ENCODE measurements at places on chromosomes 1 and 21. TPM values are rescaled to one million over a fixed set of nuclear protein-coding genes. Genes with fewer than 3 reads are reported as not detected.

GRCh38 chr1:216111842-216112241 is 311.4 kb downstream of the USH2A start:
- DNase-seq: no peak

GRCh38 chr1:8711151-8711550 is 106.3 kb downstream of the RERE start:
- DNase-seq: no peak

DNA sequence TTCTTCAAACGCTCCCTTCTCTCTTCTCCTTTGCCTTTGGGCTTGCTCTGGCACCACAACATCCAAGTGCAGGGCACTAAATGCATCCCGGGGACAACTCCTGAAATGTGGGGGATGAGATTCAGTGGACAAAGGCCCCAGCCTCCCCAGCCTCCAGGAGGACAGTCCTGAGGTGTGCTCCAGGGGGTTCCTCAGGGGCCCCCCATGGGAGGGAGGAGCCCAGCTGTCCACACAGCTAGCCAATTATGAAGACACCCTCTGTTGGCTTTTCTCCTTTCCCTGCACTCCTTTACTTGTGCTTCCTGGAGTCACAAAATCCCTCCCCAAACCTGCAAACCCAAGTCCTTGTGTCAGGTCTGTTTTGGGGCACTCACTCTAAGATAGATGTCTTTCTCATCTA is 735.4 kb downstream of the PTPRU start:
- DNase-seq: no peak

DNA sequence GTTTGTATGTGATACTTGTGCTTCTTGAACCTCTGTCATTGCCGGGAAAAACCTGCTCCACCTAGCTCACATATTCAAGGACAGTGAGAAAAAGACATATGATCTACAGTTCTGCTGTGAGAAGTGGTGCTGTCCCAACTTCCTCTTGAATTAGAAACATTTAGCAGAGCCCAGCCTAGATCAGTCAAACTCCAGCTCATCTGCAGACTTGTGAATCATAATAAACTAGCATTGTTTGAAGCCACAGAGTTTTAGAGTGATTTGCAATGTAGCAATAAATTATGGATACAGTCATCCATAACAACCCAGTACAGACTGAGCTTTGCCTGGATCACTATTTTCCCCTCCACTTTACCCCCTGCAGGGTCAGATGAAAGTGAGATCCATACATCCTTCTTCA is 497.8 kb downstream of the PLA2G4A start:
- DNase-seq: no peak

GRCh38 chr1:56977910-56978309 is 12.1 kb upstream of the C8B start:
- no peak for DNase-seq

DNA sequence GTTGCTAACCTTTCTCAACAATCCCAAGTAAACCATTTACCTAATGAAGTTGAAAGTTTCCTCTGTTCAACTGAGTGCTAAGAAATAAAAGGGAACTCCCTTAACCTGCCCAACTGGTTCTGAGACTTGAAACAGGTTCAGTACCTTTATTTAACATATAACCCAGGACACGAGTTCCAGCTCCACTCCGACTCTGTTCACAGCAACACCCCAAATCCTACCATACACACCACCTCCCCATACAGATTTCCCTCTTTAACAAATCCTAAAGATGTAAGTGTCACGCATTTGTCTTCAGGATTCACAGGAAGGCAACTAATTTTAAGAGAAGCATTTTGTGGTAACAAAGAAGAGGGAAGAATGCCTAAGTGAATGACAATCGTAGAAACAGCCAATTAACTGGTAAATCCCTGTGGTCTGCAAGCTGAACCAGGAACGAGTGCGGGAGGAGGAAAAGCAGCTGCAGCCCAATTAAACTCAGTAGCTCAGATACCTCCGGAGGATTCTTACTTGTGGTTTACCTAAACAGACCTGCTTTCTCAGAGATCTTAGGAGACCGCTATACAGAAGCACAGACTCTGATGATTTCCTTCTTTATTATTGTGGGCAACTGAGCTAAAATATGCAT is 134.5 kb upstream of the MAGI3 start:
- no peak for DNase-seq

- DNase-seq: peak; percentile 52
Observed at GRCh38 chr1:118118469-118118868, 66.6 kb downstream of the SPAG17 start.

DNA sequence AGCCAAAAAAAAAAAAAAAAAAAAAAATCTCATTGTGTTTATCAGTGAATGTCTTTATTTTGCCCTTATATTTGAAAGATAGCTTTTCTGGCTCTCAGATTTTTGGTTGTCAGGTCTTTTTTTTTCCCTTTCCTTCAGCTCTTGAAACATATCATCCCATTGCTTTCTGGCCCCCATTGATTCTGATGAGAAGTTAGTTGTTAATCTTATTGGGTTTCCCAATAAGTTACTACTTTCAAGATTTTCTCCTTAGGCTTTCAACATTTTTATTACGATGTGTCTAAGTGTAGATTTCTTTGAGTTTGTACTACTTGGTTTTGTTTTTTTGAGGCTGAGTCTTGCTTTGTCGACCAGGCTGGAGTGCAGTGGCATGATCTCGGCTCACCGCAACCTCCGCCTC is 14.7 kb upstream of the SOAT1 start:
- no peak for DNase-seq

GRCh38 chr21:31218830-31219608 is 125.0 kb downstream of the TIAM1 start:
- peak; percentile 54 for DNase-seq

GRCh38 chr1:211589782-211590721 is 11.1 kb upstream of the SLC30A1 start:
- DNase-seq: peak; percentile 90

DNA sequence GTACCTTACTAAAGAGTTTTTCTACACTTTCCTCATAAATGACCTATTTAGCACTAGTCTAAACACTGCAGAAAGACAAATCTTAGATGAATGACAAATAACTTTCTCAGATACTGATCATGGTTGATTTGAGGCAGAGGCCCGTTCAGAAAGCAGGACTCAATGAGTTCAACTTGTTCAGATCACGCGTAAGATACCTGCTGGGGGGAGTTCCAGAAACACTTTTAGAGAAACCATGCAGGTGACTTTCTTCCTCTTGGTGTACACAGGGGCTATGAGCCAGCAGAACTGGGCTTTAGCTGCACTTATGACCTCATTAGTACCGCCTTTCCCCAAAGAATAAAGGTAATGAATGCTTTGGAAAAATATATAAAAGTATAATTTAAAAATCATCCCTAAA is 38.8 kb upstream of the TTC39A start:
- DNase-seq: no peak

- DNase-seq: no peak
Observed at GRCh38 chr1:243855616-243856318, 5.7 kb upstream of the AKT3 start.

DNA sequence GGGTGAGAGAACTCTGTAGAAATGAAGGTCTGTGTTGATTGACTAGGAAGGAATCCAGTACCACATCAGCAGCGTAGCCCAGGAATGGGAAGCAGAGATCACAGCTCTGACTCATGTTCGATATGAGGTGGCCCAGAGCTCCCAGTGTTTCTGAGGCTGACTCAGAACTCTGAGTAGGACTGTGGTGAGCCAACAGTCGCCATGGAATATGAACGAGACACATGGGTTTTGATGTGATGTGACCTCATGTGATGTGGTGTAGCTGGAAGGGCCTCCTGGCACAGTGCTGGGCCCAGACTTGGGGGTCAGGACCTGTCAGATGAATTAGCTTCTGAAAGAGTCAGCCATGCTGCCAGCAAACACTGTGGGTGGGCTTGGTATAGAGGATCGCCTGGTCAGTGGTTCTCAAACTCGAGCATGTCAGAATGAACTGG is 237.0 kb downstream of the MRPL39 start:
- no peak for DNase-seq

DNA sequence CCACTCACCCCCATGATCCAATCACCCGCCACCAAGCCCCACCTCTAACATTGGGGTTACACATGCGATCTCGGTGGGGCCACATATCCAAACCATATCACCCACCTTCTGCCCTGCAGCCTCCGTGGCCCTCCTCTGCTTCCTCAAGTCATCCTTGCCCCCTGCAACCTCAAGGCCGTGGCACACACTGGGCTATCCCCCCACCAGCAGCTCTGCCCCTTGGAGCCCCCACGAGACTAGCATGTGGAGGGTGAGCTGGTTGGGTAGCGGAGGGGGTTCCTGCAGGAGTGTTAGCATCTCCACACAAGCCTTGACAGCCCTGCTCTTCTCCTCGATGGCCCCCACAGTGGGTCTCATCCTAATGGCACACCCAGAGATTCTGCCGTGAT is 100.8 kb downstream of the TOMM20 start:
- no peak for DNase-seq

- DNase-seq: no peak
Observed at GRCh38 chr1:11944358-11944931, 9.9 kb downstream of the PLOD1 start.

The MR1 gene
- 61.4 TPM for total RNA-seq

The TTF2 gene
- total RNA-seq: 18.0 TPM

The PRAMEF33 gene
- not detected for total RNA-seq

The GBP7 gene
- not detected for total RNA-seq

The CTTNBP2NL gene
- 56.3 TPM for total RNA-seq

The PYHIN1 gene
- total RNA-seq: 3.9 TPM

The FCAMR gene
- not detected for total RNA-seq

The EVI5 gene
- total RNA-seq: 48.5 TPM

The CCDC18 gene
- 6.7 TPM for total RNA-seq
